ENCODE measurements at places on chromosomes 5 and 9.

DNA sequence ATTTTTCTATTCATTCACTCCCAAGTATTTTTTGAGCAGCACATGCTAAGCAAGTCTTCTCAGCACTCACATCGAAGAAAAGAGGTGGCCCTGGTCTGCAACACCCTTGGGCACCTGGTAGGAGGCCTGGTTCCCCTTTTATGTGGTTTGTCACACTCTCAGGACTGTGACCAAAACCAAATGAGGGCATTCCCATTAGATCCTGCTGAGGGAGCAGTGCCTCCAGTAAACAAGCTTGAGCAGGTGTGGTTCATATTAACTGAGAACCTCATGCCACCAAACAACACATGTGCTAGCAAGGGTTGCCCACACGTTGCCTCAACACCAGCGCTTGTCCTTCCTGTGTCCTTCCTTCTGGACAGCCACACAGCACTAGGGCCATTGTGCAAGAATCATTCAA lies 26.9 kb upstream of the SYK start:
- no peak for DNase-seq

DNA sequence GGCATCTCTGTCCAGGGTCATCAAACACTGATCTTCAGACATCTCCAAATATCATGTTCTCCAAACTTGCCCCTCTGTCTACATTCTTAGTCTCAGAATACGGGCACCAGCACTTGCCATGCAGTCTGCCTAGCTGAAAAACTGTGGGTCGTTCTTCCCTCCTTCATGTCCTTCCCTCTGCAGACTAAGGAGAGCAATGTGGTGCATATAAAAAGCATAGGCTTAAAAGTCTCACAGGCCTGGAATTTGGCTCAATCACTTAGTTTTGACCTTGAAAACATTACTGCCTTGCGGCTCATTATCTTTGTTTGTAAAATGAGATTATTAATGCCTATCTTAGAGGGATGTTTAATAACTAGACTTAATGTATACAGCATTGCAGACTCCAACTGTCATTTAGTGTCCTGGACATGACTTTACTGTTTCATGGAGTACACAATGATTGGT lies 362.8 kb downstream of the NPR3 start:
- no peak for DNase-seq

DNA sequence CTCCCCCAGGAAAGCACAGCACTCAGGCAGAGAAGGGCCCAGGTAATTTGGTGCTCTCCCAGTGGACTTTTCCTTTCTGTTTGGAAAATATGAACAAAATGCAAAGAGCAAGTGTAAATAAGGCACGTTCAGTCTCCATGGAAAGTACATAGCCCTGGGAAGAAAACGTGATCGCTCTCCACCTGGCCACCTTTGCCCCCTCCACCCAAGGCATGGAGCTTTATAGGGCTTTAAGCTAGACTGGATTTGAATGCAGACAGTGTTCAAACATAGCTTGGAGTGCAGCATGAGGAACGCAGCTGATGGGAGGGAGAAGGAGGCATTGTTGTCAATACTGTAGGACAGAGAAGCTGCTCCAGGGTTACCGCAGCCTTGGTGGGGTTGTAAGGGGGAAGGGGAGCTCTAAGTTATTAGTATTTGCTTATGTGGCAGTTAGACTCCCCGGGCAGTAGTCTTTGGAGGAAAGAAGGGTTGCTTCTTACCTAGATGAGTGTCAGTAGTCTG lies 500.2 kb downstream of the SPOCK1 start:
- no peak for DNase-seq

DNA sequence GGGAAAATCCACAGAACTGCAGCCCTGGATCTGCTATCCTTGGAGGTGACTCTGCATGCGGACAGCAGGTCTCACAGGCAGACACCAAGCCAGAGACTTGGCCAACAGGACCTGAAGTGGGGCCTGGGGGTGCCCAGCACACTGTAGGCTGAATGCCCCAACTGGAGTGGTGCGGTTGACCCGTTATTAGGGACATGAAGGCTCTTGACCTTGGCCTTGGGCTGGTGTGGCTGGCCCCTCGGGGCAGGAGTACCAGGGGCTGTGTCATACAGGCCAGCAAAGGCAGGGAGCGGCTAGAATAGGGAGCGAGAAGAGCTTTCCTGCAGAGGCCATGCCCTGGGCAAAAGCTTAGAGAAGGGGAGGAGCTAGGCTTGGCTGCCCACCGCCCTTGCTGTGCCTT lies 153.2 kb upstream of the MVB12B start:
- no peak for DNase-seq
